Activated CD8-positive, alpha-beta T cell treated with anti-CD3 and anti-CD28 coated beads for 36 hours (primary cell): ENCODE measurements at places on chromosomes 2 and 18. TPM values are rescaled to one million over a fixed set of nuclear protein-coding genes. Genes with fewer than 3 reads are reported as not detected.
A peak's percentile ranks its signal among the peaks of the same experiment; 100 is the strongest.

Gene SULT1C4
- not detected for total RNA-seq

Gene RTP5
- 0.22 TPM for total RNA-seq

- H3K27me3 ChIP-seq, result no peaks in the 10 kb centered on the region
- peak overlapping the region; percentile 84 for H3K27ac ChIP-seq
- H3K4me3 ChIP-seq, result peak overlapping the region; percentile 31
- peaks cover 60% of the 10 kb centered on the region for H3K4me1 ChIP-seq
- H3K36me3 ChIP-seq, result peaks cover 23% of the 10 kb centered on the region
- DNase-seq, result peak; percentile 70
Observed at GRCh38 chr18:24080861-24081260, 58.0 kb upstream of the CABYR start.

DNA sequence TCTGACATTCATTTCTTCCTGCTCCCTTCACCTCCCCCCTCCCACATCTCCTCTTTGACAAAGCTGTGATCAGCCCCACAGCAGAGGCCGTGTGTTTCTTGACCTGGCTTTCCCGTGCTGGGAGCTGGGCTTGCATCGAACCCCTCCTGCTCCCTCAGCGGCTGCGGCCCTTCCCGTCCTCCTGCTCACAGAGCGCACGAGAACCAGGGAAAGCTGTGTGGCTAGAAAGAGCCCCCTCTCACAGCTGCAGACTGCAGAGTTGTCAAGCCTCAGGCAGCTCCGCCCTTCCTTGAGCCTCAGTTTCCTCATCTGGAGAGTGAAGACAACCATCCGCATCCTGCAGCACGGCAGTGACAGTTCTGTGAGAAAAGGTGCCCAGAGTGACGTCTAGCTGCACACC is 65.7 kb upstream of the GLI2 start:
- peaks cover 3% of the 10 kb centered on the region for H3K4me1 ChIP-seq
- H3K27me3 ChIP-seq, result peaks cover 18% of the 10 kb centered on the region
- H3K36me3 ChIP-seq, result peaks cover 1% of the 10 kb centered on the region
- DNase-seq, result no peak

GRCh38 chr2:23760736-23761135 is 166.2 kb downstream of the ATAD2B start:
- DNase-seq, result no peak
- no peak overlapping the region for H3K27ac ChIP-seq
- H3K4me3 ChIP-seq, result no peak overlapping the region
- no peaks in the 10 kb centered on the region for H3K27me3 ChIP-seq
- peaks cover 20% of the 10 kb centered on the region for H3K36me3 ChIP-seq
- H3K4me1 ChIP-seq, result peaks cover 4% of the 10 kb centered on the region
